ENCODE measurements at places on chromosomes 5 and 9. TPM values are rescaled to one million over a fixed set of nuclear protein-coding genes. Genes with fewer than 3 reads are reported as not detected.
A peak's percentile ranks its signal among the peaks of the same experiment; 100 is the strongest.

DNA sequence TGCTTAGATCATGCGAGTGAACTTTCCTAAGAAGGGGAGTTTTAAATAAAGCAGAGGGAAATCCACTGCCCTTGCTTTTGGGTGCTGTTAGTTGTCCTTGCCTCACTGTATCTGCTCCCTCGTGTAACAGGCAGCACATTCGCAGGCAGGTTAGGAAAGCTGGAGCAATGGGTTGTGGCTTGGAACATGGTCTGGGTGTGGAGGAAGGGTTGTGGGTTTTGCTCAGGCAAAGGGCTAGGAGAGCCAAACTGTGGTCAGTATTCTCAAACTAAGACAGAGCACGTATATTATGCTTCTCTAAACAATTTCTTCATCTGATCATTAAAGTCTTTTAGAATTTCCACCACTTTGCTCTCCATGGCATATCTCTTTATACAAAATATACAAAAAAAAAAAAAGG, 135.7 kb downstream of the FANCC start:
- H3K4me1 ChIP-seq, result peaks cover 11% of the 10 kb centered on the region
- no peak overlapping the region for H3K4me3 ChIP-seq
- peak overlapping the region; percentile 66 for H3K27ac ChIP-seq

Gene CKMT2
- total RNA-seq, result 0.18 TPM

DNA sequence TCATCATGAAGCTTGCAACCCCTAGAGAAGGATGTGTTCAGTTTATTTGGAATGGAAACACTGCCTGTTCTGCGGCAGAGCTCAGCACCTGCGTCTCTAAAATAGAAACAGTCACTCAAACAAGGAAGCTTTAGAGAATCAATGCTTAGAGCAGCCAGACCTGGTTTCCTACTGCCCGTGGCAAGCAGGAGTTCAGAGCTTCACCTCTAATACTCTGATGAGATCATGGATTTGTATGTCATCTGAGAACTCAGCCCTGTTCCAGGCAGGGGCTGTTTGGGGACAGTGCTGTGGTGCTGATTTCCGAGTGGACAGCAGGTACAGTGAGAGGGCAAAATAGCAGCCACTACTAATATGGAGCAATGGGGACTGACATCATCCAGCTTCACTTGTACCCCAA, 236.0 kb upstream of the IRX1 start:
- H3K27ac ChIP-seq, result no peak overlapping the region
- H3K27me3 ChIP-seq, result peaks cover 2% of the 10 kb centered on the region
- peaks cover 4% of the 10 kb centered on the region for H3K36me3 ChIP-seq
- no peak for DNase-seq
- H3K4me1 ChIP-seq, result no peaks in the 10 kb centered on the region

DNA sequence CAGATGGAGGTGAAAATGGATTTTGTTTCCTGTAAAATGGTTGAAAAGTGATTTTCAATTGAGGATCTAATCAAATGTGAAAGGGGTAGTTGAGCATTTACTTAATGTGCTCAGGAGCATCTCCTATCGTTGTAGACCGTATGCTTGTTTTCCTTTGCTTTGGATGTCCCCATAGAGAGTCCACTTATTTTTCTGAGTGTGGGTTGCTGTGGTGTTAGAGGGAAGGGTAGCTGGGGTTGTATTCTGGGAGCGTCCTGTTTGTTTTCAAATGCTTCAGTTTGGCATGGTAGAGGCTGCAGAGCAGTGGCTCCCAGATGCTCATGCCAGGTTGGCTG, 154.1 kb downstream of the MAT2B start:
- H3K27ac ChIP-seq, result no peak overlapping the region
- DNase-seq, result no peak
- no peaks in the 10 kb centered on the region for H3K4me1 ChIP-seq
- H3K4me3 ChIP-seq, result no peak overlapping the region
- no peaks in the 10 kb centered on the region for H3K36me3 ChIP-seq
- H3K27me3 ChIP-seq, result peaks cover 1% of the 10 kb centered on the region

- H3K27ac ChIP-seq, result no peak overlapping the region
- H3K4me3 ChIP-seq, result no peak overlapping the region
- H3K27me3 ChIP-seq, result peaks cover 2% of the 10 kb centered on the region
- no peaks in the 10 kb centered on the region for H3K36me3 ChIP-seq
These were observed 17.8 kb upstream of the C9orf72 start for GRCh38 chr9:27591093-27591492.

Gene NMUR2
- not detected for total RNA-seq

Gene NTNG2
- total RNA-seq, result 0.38 TPM

GRCh38 chr9:126628969-126629674, 15.4 kb downstream of the LMX1B start:
- no peaks in the 10 kb centered on the region for H3K36me3 ChIP-seq
- H3K27ac ChIP-seq, result peak overlapping the region; percentile 24
- no peaks in the 10 kb centered on the region for H3K4me1 ChIP-seq
- no peak overlapping the region for H3K4me3 ChIP-seq
- H3K27me3 ChIP-seq, result peaks cover 30% of the 10 kb centered on the region

DNA sequence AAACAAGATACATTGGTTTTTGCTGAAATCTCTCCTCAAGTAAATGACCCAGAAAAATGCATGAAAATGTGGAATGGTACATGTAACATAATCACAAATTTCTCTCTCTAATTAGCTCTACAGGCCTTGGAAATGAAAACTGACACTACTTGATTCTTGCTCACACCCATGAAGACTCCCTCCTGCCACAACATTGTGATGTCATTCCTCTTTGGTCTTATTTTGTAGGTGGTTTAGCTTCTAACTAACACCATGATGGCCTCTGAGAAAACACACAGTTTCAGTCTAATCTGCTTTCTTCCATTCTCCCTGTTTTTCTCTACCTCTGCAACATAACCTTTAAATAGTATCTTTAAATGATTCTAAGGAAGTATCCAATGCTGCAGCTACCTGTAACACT, 78.6 kb upstream of the FAM174A start:
- H3K27me3 ChIP-seq, result no peaks in the 10 kb centered on the region
- H3K4me1 ChIP-seq, result peaks cover 5% of the 10 kb centered on the region
- no peak overlapping the region for H3K27ac ChIP-seq
- no peaks in the 10 kb centered on the region for H3K36me3 ChIP-seq

Gene TRPM6
- total RNA-seq, result 1.9 TPM

Gene GPR151
- total RNA-seq, result not detected

DNA sequence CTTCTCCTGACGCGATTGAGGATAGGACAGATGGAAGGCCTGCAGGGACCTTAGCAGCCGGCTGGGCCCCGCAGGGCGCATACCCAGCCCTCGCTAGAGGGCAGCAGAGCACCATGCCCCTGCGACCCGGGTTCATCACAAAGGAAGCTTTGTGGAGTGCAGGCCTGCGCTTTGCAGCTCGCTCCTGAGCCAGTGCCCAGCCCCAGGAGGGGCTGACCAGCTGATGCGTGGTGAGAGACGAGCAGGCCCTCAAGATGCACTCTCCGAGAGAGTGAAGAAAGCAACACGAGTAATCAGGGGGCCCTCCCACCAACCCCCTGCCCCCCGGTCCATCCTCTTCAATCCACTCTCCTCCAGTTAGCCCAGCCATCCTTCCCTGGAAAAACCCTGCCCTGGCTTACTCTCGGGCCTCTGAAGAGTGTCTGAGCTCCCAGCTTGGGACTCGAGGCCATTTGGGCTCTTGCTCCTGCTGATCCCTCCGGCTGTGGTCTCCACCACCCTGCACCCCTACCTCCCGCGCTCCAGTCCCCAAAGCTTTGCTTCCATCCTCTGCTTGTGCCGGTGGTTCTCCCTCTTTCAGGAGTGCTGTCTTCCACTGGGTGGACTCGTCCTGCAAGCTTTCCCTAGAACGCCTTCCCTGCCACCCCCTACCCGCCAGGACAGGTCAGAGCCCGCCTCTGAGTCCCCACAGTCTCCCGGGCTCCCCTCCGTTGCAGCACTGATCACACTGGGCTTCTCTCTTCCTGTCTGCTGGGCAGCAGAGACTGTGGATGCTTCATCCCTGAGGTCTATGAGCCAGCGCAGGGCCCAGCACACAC, 9.1 kb upstream of the KIF12 start:
- H3K4me1 ChIP-seq, result no peaks in the 10 kb centered on the region
- no peak overlapping the region for H3K4me3 ChIP-seq
- no peak overlapping the region for H3K27ac ChIP-seq
- H3K36me3 ChIP-seq, result no peaks in the 10 kb centered on the region
- peaks cover 12% of the 10 kb centered on the region for H3K27me3 ChIP-seq
- peak; percentile 88 for DNase-seq

DNA sequence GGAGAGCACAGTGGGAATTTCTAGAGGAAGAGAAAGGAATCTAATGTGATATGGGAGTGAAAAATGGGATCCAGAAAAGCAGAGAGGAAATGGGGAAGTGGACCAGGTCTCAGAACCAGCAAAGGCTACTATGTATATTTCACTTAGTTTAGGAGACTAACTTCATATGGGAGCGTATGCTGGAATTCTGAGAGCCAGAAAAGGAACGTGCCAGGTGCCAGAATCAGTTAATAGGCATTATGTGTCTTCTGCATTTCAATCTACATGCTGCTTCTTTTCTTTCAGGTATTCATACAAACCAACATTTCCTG, 28.5 kb upstream of the IFNA14 start:
- H3K27me3 ChIP-seq, result no peaks in the 10 kb centered on the region
- H3K4me3 ChIP-seq, result no peak overlapping the region
- DNase-seq, result no peak
- H3K27ac ChIP-seq, result no peak overlapping the region
- H3K36me3 ChIP-seq, result no peaks in the 10 kb centered on the region

- no peaks in the 10 kb centered on the region for H3K27me3 ChIP-seq
- H3K4me3 ChIP-seq, result no peak overlapping the region
- DNase-seq, result no peak
- H3K4me1 ChIP-seq, result peaks cover 5% of the 10 kb centered on the region
- no peaks in the 10 kb centered on the region for H3K36me3 ChIP-seq
These were observed 110.2 kb upstream of the ISL1 start for GRCh38 chr5:51273021-51273420.

Gene SPATA31E1
- total RNA-seq, result 0.05 TPM

- no peaks in the 10 kb centered on the region for H3K36me3 ChIP-seq
- no peak for DNase-seq
- H3K4me3 ChIP-seq, result no peak overlapping the region
- H3K27ac ChIP-seq, result no peak overlapping the region
These were observed 56.9 kb downstream of the ASS1 start for GRCh38 chr9:130501639-130502038.

GRCh38 chr5:77182367-77182766, 28.1 kb upstream of the PDE8B start:
- no peaks in the 10 kb centered on the region for H3K4me1 ChIP-seq
- H3K36me3 ChIP-seq, result no peaks in the 10 kb centered on the region
- peaks cover 11% of the 10 kb centered on the region for H3K27me3 ChIP-seq
- no peak overlapping the region for H3K4me3 ChIP-seq
- no peak overlapping the region for H3K27ac ChIP-seq
- no peak for DNase-seq

Gene IL9
- total RNA-seq, result not detected

Gene ADAMTS16
- total RNA-seq, result 27.8 TPM

GRCh38 chr5:40030661-40031060, 605.9 kb upstream of the DAB2 start:
- H3K4me3 ChIP-seq, result no peak overlapping the region
- DNase-seq, result no peak
- H3K27ac ChIP-seq, result no peak overlapping the region
- H3K27me3 ChIP-seq, result no peaks in the 10 kb centered on the region
- H3K36me3 ChIP-seq, result no peaks in the 10 kb centered on the region

Gene SPATA31C1
- total RNA-seq, result not detected

DNA sequence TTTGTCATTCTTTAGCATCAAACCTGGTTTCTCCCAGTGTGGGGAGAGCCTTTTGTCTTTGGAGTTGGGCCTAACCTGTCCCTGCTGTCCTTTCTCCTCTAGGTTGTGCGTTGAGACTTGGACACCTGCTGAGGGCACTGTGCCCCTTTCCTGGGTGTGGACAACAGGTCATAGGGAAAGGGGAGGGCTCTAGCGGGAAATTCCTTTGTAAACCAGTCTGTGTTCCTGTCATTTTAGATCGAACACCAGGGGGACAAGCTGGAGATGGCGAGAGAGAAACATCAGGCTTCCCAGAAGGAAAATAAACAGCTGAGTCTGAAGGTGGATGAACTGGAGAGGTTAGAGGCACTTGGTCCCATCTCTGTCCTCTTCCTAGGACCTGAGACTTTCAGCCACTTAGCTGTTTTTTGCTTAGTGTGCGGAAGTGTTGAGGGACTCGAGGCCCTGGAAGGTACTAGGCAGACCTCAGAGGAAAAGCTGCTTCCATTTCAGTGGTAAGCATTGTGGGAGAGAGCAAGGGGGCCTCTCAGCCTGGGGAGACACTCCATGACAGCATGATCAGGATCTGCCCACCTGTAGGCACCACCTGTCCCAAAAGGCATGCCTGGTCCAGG, 8.6 kb upstream of the GLE1 start:
- peak overlapping the region; percentile 64 for H3K4me3 ChIP-seq
- H3K27ac ChIP-seq, result peak overlapping the region; percentile 96
- H3K27me3 ChIP-seq, result peaks cover 3% of the 10 kb centered on the region
- DNase-seq, result peak; percentile 16

- no peak overlapping the region for H3K4me3 ChIP-seq
- H3K36me3 ChIP-seq, result no peaks in the 10 kb centered on the region
- DNase-seq, result peak; percentile 91
- H3K4me1 ChIP-seq, result no peaks in the 10 kb centered on the region
These were observed 4.8 kb upstream of the SARDH start for GRCh38 chr9:133742849-133743444.

Gene SFXN1
- total RNA-seq, result 53.9 TPM

DNA sequence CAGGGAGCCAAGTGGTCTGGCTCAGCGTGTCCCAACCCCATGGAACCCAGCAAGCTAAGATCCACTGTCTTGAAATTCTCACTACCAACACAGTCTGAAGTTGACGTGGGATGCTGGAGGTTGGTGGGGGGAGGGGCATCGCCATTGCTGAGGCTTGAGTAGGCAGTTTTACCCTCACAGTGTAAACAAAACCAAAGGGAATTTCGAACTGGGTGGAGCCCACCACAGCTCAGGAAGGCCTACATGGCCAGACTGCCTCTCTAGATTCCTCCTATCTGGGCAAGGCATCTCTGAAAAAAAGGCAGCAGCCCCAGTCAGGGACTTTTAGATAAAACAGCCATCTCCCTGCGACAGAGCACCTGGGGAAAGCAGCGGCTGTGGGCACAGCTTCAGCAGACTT, 17.1 kb upstream of the FBXL17 start:
- H3K27ac ChIP-seq, result no peak overlapping the region
- no peak for DNase-seq
- H3K36me3 ChIP-seq, result no peaks in the 10 kb centered on the region

Gene C9
- not detected for total RNA-seq

- peaks cover 64% of the 10 kb centered on the region for H3K4me1 ChIP-seq
- H3K27ac ChIP-seq, result peak overlapping the region; percentile 95
- H3K27me3 ChIP-seq, result peaks cover 29% of the 10 kb centered on the region
- peaks cover 64% of the 10 kb centered on the region for H3K36me3 ChIP-seq
- DNase-seq, result no peak
These were observed 2.6 kb downstream of the HNRNPH1 start for GRCh38 chr5:179620703-179621350.

DNA sequence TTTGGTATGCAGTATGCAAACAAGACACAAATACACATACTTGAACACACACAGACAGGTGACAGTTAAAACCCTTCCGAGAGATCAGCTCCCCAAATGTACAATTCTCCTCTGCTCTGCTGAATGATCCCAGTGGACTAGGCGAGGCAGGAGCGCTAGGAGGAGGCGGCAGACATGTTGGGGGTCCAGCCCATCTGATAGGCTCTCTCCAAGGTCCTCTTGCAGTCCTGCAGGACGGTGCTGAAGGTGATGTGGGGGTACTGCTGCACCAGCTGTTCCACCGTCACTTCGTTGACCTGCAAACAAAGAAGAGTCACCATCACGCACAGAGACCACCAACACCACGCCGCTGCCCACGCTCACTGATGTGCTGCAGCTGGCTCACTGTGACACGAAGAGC, 190.8 kb upstream of the EFNA5 start:
- peaks cover 2% of the 10 kb centered on the region for H3K27me3 ChIP-seq
- no peaks in the 10 kb centered on the region for H3K36me3 ChIP-seq
- H3K27ac ChIP-seq, result no peak overlapping the region
- DNase-seq, result no peak
- H3K4me1 ChIP-seq, result no peaks in the 10 kb centered on the region
